ENCODE measurements at places on chromosomes 7 and 10.

- DNase-seq, result no peak
Measured at GRCh38 chr7:129222064-129222463, 2.8 kb upstream of the AHCYL2 start.

DNA sequence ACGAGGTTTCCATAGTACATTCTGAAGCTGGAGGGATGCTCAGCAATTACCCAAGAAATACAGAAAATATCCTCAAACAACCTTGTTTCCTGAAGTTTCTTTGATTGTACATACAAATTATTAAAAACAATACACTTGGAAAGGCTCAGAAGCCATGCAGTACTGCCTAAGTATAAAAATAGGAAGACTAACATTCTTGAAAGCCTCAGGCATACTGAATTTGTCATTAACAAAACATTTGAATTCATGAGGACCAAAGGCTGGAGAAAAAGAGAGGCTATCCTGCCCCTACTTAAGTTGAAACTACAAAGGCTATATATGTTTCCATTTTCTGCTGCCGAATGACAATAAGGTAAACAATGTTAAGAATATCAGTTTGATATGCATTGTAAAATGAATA, 54.3 kb upstream of the SGCE start:
- no peak for DNase-seq

DNA sequence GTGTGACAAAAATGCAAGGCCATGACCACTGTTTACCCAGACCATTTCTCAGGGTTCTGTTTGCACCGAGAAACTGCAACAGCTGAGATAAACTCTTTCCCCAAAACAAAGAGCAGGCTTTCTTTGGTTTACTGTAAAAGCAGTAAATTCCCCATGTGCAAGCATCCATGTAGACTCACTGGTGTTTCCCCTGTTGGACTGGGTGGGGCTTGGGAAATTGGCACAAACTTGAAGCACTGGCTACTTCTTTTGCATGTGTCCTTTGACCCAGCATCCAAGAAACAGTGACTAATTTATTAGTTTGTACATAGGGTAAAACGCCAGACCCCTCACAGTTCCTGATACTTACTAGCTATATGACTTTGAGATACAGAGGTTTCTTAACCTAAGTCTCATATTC, 12.3 kb downstream of the IQUB start:
- DNase-seq, result no peak

DNA sequence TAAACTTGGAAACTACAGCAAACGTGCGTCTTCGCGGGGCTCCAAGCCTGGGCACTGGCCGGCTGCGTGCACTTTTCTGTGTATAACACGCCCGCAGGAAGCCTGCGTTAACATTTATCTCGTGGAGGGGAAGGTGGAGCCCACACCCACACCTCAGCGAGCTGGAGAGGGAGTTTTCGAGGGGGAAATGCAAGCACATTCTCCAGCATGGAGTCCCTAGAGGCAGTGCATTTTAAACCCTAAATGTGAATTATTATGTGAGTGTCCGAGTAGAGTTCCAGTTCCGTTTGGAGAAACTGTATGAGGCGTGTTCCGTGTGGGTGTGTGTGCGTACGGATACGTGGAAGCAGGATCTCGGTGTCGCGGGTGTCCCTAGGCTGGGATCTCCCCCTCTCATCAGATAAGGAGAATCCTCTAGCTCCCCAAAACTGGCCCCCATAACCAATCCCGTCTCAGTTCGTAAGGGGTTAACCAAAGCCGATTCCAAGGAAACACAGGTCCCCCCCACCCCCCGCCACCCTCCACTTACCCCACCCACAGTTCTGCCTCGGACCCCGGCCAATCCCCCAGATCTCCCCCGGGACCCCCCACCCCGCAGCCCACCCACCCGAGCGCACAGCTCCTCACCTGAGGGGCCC, 403 bp downstream of the CDK6 start:
- peak; percentile 37 for DNase-seq

DNA sequence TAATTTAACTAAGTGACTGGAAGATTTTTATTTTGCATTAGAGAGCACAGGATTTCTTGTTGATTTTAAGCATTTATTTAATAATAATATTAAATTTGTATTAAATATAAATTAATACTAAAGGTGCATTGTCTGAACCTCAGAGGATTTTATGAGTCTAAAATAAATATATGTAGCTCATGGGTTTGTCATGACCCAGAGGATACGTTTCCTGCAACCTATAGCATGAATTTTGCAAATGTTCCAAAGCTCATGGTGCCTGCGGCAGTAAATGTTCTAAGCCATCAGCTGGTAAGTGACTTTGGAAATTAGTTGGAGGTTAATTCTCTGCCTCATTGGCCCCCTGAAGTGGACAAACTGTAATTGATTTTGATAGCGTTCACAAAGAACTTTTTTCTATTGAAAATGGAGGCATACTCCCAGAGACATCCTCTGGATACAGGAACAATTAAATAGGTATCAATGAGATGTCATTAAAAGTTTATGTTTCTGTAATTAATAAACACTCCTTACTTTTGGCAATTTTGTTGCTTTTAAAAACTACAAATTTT, 397.4 kb downstream of the ANKRD7 start:
- no peak for DNase-seq

GRCh38 chr10:97406064-97406463, 4.9 kb upstream of the RRP12 start:
- DNase-seq, result peak; percentile 13

GRCh38 chr10:97314671-97315070, 4.4 kb upstream of the FRAT1 start:
- DNase-seq, result no peak

DNA sequence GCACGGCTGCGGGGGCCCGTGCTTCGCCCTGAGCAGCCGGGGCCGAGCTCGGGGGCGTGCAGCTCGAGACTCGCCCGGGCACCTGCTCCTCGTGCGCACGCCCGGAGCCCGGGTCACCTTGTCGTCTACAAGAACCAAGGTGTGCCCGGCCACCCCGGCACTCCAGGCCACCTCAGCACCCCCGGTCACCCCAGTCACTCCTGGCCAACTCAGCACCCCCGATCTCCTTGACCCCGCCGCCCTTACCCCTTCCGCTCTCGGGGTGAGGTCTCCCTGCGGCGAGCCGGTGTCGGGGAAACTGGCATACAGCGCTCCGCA, 268 bp upstream of the IGFBP3 start:
- DNase-seq, result no peak

GRCh38 chr10:17764142-17764541, 12.1 kb downstream of the TMEM236 start:
- DNase-seq, result no peak

DNA sequence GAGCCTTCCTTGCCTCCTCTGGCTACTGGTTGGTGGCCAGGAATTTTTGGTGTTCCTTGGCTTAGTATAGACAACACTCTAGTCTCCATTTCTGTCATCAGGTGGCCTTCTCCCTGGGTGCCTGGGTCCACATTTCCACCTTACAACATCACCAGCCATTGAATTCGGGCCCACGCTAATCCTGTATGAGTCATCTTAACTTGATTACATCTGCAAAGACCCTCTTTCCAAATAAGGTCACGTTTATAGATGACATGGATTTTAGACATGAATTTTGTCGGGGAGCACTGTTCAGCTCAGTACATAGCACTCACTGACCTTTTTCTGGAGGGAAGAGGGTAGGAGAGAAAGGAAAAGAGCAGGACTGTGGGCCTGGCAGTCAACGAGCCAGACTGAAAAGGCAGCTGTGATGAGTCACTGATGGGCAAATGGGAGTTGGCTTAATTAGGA, 39.4 kb downstream of the MMRN2 start:
- no peak for DNase-seq

Measured in CD4-positive, alpha-beta T cell treated with Interleukin-4 for 4 hours (primary cell).